ENCODE measurements at places on chromosomes 6 and 20.

GRCh38 chr6:128655978-128656498 lies 135.6 kb upstream of the PTPRK start:
- DNase-seq, result no peak

DNA sequence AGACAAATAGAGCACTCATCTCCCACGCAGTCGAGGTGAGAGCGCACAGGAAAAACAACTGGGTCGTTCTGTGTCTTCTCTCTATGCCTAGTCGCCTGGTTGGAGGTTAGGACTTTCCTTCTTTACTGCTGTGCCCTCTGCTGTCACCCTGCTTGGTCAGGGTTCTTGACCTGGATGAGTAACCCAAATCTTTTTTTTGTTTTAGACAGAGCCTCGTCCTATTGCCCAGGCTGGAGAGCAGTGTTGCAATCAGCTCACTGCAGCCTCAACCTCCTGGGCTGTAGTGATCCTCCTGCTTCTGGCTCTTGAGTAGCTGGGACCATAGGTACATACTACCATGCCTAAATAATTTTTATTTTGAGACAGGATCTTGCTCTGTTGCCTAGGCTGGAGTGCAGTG lies 24.5 kb downstream of the PRPF6 start:
- DNase-seq, result no peak

DNA sequence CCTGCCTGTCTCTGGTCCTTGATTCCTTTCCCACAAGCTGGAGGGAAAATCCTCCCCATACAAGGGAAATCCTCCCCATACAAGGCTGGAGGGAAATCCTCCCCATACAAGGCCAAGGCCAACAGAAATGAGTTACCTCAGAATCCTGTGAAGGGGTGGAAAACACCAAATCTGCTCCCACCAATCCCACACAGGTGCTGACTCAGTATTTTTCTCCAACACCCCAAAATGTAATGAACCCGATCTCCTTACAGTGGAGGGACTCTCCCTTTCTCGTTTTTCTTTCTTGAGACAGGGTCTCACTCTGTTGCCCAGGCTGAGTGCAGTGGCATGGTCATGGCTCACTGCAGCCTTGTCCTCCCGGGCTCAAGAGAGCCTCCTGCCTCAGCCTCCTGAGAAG lies 6.3 kb downstream of the SNHG17 start:
- DNase-seq, result no peak

DNA sequence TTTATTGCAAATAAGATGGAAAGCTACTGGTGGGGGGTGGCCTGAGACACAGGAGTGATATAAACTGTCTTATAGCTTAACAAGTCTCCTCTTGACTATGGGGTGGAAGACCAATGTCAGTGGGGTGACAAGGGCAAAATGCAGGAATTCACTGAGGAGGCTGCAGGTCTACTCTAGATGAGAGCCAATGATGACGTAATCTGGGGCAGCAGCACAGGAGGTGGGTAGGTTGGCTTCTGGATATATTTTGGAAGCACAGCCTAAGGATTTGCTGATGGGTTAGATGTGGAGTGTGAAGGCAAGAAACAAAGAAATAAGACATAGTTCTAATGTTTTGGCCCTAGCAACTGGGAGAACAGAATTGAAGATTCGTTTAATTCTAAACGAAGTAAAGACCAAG lies 253.2 kb downstream of the PTPRT start:
- no peak for DNase-seq

DNA sequence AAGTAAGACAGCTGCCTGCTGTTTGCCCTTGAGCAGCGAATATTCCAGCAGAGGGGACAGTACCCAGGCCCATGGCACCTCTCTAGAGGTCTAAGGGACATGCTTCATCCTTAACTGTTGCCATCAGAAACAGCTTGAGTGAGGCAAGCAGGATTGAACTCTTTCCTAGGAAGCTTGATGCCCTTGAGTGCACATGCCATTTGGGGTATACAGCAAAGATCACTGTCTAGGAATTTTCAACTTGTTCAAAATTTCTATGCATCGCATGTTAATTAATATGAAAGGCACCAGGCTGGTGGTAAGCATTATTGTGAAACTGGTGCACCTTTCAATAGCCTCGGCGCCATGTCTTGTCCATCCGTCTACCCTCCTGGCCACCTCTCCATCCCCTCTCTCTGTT lies 54.1 kb downstream of the EDN1 start:
- DNase-seq, result no peak

DNA sequence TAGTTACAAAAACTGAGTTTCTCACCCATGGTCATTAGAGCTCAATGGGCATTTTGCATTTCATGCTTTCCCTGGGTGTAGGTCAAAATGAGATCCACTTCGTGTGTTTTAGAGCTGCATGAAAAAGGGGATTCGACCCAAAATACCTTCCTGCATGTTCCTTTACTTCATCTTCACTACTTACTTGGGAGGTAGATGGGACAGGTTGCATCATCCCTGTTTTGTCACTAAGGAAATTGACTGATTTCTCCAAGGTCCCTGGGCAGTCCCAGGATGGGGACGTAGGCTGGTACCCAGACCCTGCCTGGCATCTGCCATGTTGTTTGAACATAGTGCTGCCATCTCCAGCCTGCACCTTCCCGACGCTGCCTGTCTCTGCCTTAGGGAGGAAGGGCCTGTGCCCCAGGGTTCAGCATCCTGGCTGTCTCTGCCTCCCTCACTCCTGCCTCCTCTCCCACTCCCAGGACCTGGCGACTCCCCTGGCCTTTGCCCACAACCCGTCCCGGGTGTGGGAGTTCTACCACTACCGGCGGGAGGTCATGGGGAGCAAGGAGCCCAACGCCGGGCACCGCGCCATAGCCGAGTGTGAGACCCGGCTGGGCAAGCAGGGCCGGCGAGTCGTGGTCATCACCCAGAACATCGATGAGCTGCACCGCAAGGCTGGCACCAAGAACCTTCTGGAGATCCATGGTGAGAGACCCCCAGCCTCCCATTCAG lies 17.0 kb downstream of the SIRT5 start:
- no peak for DNase-seq

- no peak for DNase-seq
Observed at GRCh38 chr6:112881027-112881426, 533.9 kb downstream of the RFPL4B start.

- DNase-seq, result no peak
Observed at GRCh38 chr6:156585859-156586258, 191.3 kb upstream of the ARID1B start.

DNA sequence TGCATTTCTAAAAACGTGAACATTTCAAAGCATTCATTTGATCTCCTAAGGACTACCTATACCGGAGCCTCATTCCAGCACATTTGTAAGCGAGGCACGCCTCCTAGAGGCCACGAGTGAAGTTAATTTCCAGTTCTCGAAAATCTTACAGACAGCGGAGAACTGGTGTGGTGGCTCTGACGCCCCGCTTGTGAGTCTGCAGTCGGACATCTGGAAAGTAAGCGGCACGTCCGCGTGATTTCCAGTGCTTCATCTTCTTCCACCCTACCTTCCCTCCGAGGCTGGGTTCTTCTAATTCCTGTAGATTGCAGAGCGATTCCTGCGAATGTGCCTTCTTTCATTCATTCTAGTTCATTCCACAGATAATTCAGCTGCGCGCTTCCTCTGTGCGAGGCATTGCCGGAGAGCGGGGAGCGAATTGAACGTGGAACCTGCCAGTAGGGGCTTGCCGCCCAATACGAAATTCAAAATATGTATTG lies 810 bp upstream of the PRIM2 start:
- peak; percentile 71 for DNase-seq

DNA sequence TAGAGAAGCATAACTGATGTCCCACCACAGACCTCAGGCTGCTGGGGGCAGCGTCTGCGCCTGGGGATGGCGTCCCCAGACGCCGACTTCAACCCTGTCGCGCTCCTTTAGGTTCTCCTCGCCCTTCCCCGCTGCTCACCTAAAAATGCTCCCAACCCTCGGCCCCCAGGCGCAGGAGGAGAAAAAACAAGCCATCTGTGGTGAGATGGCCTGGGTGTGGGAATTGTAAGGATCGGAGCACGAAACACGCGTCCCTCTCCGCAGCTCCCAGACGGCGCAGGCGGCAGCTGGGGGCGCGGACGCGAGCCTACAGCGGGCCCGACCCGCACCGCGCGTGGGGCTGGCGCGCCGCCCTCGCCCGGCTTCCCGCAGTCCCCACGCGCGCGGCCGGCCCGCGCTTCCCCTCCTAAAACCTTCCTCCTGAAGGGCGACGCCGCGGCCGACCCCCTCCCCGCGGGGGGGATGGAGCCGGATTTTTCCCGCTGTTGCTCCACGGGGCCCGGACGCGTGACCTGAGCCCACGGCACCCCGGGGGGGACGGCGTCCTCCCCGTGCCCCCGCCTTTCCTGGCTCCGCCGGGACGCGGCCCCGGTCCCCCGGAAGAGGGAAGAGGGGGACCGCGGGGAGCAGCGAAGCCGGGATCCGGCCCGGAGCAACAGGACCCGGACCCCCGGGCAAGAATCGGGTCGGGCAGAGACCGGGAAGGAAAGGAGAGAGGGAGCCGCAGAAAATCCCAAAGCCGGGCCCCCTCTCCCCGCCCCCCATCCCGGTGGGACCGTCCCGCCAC lies 611 bp downstream of the EPB41L2 start:
- DNase-seq, result peak; percentile 0

- no peak for DNase-seq
Observed at GRCh38 chr6:167094436-167094819, 28.5 kb upstream of the CCR6 start.

DNA sequence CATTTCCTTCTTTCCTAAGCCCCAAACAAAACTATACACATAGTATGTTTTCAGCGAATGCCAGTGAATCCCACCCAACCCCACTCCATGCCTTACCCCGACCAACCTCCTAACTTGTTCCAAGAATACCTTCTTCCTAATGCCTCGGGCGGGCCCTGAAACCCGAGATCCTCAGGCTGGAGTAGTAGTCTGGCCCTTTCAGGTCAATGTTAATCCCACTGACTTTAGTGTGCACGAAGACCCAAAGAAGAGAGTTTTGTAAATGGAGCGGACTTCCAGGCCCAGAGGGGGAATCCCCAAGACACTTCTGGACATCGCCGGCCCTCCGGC lies 394 bp downstream of the YIPF3 start:
- no peak for DNase-seq

GRCh38 chr6:20188630-20189075 lies 23.6 kb downstream of the MBOAT1 start:
- DNase-seq, result no peak

GRCh38 chr6:166245148-166245547 lies 63.0 kb downstream of the PRR18 start:
- no peak for DNase-seq

- no peak for DNase-seq
Observed at GRCh38 chr6:33316603-33317418, 733 bp downstream of the ZBTB22 start.

GRCh38 chr6:146389740-146390139 lies 153.9 kb upstream of the RAB32 start:
- no peak for DNase-seq

DNA sequence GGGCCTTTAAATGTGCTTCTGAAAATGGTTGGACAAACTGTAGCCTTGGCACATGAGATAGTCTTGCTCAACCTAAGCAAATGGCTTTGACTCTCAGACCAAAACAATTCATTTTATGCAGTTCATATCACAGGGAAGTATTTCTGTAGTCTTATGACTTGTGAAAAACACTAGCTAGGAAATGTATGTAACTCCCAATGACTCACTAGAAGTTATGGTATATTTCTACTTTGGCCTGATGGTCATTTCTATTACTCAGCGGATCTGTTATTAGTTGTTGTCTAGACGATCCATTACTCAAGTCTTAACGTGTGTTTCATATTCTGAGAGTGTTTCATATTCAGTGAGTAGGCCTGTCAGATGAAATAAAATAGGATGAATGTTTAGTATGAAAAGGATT lies 1333.5 kb downstream of the KHDRBS2 start:
- DNase-seq, result no peak

DNA sequence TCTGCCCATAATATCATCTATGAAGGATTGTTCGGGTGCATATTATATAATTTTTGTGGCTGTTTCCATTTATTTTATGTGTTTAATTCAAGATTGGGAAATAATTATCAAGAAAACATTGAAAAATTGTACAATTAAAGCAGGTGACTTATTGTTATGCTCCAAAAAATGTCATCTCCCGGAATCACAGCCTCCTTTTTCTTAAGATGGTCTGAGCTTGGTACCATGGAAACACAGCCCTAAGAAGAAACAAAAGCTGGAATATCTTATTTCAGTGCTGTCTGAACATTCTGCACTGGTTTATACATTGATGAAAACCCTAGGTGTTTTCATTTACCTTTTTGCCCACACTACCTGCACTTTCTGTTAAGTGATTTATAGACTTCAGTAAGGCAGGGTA lies 367.2 kb downstream of the ARHGAP18 start:
- no peak for DNase-seq

- no peak for DNase-seq
Observed at GRCh38 chr6:148557796-148558321, 189.0 kb upstream of the UST start.

- no peak for DNase-seq
Observed at GRCh38 chr6:148414836-148415235, 72.2 kb downstream of the SASH1 start.

- DNase-seq, result no peak
Observed at GRCh38 chr6:169253337-169254238, at the start of gene THBS2. Gene THBS2, minus strand, starts transcription at chr6:169253846. Its CDS starts 3,062 bp downstream, at chr6:169250784.

GRCh38 chr20:51584737-51585136 lies 42.2 kb upstream of the NFATC2 start:
- no peak for DNase-seq

DNA sequence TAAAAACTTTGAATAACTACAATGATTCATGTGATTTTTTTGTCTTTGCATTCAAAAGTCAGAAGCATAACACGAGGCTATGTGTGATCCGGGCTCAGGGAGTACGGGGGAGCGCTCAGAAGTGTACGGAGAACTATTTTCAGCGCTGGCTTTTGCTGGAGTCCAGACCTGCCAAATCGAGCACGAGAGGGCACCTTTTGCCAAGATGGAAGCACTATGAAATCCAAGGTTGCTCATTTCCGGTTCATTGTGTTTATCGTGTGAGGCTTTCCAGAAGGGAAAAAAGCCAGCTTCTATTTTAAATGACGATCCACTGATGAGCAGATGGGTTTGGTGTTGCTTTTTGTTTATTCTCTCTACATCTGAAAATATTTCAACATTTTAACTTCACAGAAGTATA lies 11.3 kb downstream of the RAMACL start:
- no peak for DNase-seq

DNA sequence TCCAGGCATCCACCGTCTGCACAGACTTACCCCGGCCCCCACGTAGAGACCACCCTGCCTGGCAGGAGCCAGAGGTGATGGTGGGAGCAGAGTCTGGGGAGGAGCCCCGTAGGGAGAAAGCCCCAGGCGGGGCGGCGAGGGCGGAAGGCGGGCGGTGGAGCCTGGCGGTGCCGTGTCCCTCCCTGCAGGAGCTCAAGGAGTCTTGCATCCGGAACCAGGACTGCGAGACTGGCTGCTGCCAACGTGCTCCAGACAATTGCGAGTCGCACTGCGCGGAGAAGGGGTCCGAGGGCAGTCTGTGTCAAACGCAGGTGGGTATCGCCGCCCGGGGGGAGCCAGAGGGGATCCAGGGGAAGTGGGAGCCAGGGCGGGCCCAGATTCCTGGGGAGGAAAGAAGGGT lies 6.0 kb downstream of the CLPSL1 start:
- DNase-seq, result no peak

DNA sequence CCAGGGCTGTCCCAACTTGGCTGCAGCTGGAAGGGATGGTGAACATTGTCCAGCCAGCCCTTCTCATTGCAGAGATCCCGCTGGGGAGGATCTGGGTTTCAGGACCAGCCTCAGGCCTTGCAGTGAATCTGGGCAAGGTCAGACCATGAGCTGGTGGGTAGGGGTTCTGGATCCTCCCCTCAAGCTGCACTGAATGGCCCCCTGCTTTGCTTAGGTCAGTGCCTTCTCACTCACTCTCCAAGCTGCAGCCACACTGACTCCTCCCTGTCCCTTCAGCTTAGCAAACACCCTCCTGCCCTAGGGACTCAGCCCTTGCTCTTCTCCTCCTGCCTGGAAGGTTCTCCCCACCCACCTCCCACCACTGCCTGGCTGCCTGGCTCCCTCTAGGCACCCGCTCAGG lies 95.3 kb upstream of the KCNG1 start:
- DNase-seq, result no peak

Data from T follicular helper cell (primary cell).